Cerebellum (tissue), 4 donors: ENCODE measurements at places on chromosomes 16 and 17. TPM values are rescaled to one million over a fixed set of nuclear protein-coding genes. Genes with fewer than 3 reads are reported as not detected.

Gene GDPD3
- total RNA-seq = 1.1 TPM

Gene VKORC1
- 41.4 TPM for total RNA-seq

GRCh38 chr17:38870259-38871165, 654 bp downstream of the LASP1 start:
- DNase-seq = peak; percentile 63

Gene LPO
- total RNA-seq = not detected

Gene P3H4
- total RNA-seq = 17.1 TPM

DNA sequence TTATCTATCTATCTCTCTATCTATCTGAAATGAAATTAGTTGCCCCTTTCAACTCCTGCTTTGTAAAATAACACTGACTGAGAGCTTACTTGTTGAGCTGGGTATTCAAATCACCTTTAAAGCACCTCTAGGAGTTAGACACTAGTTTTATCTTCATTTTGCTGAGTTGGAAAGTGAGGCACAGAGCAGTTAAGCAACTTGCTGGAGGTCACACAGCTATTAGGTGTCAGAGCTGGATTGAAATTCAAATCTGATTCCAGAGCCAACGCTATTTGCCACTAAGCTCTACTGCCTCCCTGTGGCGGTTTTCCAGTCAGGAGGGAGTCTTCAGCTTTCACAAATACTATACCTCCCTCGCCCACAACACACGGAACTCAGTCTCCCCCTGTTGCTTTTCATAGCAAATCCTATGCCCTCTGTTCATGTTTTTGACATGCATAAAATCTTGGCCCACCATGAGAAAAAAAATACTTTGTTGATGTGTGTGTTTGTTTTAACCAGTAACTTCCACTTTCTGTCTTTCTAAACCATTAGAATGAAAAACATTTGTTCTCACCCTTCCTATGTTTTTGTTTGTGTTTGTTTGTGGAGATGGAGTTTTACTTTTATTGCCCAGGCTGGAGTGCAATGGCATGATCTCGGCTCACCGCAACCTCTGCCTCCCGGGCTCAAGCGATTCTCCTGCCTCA, 74.8 kb upstream of the SMURF2 start:
- no peak for DNase-seq

Gene PRR29
- total RNA-seq = 2.5 TPM

Gene KRTAP4-9
- not detected for total RNA-seq

- DNase-seq = peak; percentile 34
Measured at GRCh38 chr17:39753514-39754160, 15.9 kb downstream of the GRB7 start.

- no peak for DNase-seq
Measured at GRCh38 chr16:67395458-67396158, 2.3 kb upstream of the TPPP3 start.

GRCh38 chr16:79050063-79050462, 550.5 kb downstream of the MAF start:
- DNase-seq = no peak

DNA sequence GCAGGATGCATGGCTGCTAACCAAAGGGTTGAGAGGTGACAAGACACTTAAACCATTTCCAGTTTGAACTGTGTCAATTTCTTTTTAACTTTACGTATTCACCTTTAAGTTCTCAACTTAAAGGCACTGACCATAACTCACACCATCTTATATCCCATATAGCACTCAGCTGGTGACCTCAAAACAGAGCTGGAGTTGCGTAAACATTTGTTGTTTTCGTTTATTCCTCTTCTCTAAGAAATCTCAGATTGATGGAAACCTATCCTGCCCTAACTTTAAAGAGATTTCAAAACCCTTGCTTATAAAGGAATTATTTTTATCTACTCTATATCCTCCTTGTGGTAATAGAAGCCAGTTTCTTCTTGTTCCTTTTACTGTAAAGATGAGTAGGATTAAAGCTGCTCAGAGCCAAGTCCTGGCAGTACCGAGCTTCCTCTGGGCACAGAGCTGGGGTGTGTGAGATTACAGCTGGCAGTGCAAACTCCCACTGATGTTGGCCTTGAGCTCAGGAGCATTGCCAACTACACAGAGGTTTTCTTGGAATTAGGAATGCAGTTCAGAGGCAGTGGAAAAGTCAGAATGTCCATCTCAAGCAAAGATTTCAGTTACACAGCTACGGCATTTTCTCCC, 1.3 kb downstream of the KCTD2 start:
- DNase-seq = peak; percentile 13

Gene HID1
- total RNA-seq = 23.0 TPM

Gene SEPTIN1
- not detected for total RNA-seq
